Foreskin keratinocyte (primary cell): ENCODE measurements at places on chromosomes 6 and 20. TPM values are rescaled to one million over a fixed set of nuclear protein-coding genes. Genes with fewer than 3 reads are reported as not detected.

EDN3 gene
- total RNA-seq: not detected in 2 replicates

HDGFL1 gene
- not detected in 2 replicates for total RNA-seq

METTL24 gene
- total RNA-seq: not detected in 2 replicates

SEL1L2 gene
- total RNA-seq: not detected in 2 replicates

RAET1G gene
- 1.0 and 1.2 TPM in 2 replicates for total RNA-seq

MCHR2 gene
- not detected in 2 replicates for total RNA-seq

AGPAT4 gene
- total RNA-seq: 3.9 and 5.8 TPM in 2 replicates

OR2B3 gene
- total RNA-seq: not detected in 2 replicates

KCNK16 gene
- total RNA-seq: not detected in 2 replicates

TRIM15 gene
- not detected in 2 replicates for total RNA-seq

GLP1R gene
- total RNA-seq: not detected in 2 replicates

TOX2 gene
- 0.14 TPM in 2 replicates for total RNA-seq

ME1 gene
- total RNA-seq: 40.2 and 50.8 TPM in 2 replicates

TP53TG5 gene
- total RNA-seq: not detected in 2 replicates

TRIM40 gene
- total RNA-seq: not detected in 2 replicates

MLIP gene
- not detected in 2 replicates for total RNA-seq

FABP7 gene
- total RNA-seq: 0.27 and 0.39 TPM in 2 replicates

TRIM31 gene
- 0.04 TPM in 1 of 2 replicates, not detected in the other for total RNA-seq

CAP2 gene
- total RNA-seq: 5.6 and 7.4 TPM in 2 replicates

BYSL gene
- total RNA-seq: 29.2 and 35.2 TPM in 2 replicates

TAF8 gene
- 17.3 and 17.7 TPM in 2 replicates for total RNA-seq

FGD2 gene
- 0.07 and 0.14 TPM in 2 replicates for total RNA-seq

LY6G5C gene
- total RNA-seq: 0.53 and 1.1 TPM in 2 replicates

TPBG gene
- 46.7 and 49.5 TPM in 2 replicates for total RNA-seq

PERP gene
- 293 and 297 TPM in 2 replicates for total RNA-seq

SLC2A4RG gene
- 53.2 and 57.0 TPM in 2 replicates for total RNA-seq

DCDC2 gene
- total RNA-seq: 0.34 and 0.63 TPM in 2 replicates

TMEM239 gene
- not detected in 2 replicates for total RNA-seq

MEP1A gene
- 0.07 TPM in 1 of 2 replicates, not detected in the other for total RNA-seq

SLC16A10 gene
- 0.07 and 0.14 TPM in 2 replicates for total RNA-seq

BMP7 gene
- total RNA-seq: not detected in 2 replicates

PRR18 gene
- total RNA-seq: not detected in 2 replicates

DOP1A gene
- 13.0 and 14.0 TPM in 2 replicates for total RNA-seq

PTK6 gene
- total RNA-seq: 15.7 and 21.8 TPM in 2 replicates

PPP1R16B gene
- not detected in 2 replicates for total RNA-seq

ERVFRD-1 gene
- total RNA-seq: not detected in 2 replicates

MYCT1 gene
- not detected in 2 replicates for total RNA-seq

TBXT gene
- not detected in 2 replicates for total RNA-seq

UBE3D gene
- 5.3 TPM in 2 replicates for total RNA-seq

RIPOR2 gene
- 0.04 TPM in 1 of 2 replicates, not detected in the other for total RNA-seq

FERMT1 gene
- 138 and 276 TPM in 2 replicates for total RNA-seq

ARFGAP1 gene
- 52.2 and 64.0 TPM in 2 replicates for total RNA-seq

PKIB gene
- total RNA-seq: 1.4 and 2.9 TPM in 2 replicates

TRAPPC3L gene
- total RNA-seq: 0.07 and 0.20 TPM in 2 replicates

SUMO4 gene
- 0.44 and 0.56 TPM in 2 replicates for total RNA-seq

MCM8 gene
- total RNA-seq: 18.1 and 18.4 TPM in 2 replicates

NKX2-4 gene
- total RNA-seq: not detected in 2 replicates

HCK gene
- not detected in 2 replicates for total RNA-seq

ID1 gene
- total RNA-seq: 18.8 and 27.9 TPM in 2 replicates
